ENCODE measurements at places on chromosomes 4 and X.
A peak's percentile ranks its signal among the peaks of the same experiment; 100 is the strongest.

DNA sequence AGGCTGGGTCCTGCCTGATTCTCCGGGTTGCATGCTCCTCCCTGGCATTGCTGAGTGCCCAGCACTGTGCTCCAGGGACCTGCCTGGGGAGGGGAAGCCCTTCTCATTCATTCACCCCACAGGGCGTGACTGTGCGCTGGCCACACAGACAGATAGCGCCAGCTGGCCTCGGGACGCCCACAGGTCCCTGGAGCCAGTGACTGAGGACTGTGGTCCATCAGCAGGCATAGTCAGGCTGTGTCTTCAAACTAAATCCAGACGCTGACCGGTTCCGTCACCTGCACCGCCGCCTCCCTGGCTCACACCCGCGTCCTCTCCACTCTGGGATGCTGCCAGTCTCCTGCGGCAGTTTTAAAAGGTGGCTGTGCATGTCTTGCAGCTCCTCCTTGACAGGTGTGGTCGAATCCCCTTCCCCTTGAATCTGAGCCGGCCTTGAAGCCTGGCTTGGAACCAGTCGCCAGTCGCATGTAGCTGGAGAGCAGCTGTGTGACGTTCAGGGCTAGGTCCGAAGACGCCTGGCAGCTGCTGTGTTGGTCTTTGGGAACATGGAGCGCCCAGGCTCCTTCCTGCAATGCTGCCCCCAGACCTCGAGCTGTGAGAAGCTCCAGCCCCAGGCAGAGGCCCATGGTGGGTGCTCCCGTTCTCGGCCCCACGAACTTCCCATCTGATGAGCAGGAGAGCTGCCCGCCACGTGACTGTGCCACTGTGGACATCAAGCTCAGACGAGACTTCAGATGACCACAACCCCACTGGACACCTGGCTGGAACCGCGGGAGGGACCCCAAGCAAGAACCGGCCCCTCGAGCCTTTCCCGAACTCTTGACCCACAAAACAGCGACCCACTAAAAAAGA is 94.1 kb downstream of the ADRA2C start:
- no peak for DNase-seq

- no peak for DNase-seq
Observed at GRCh38 chr4:26204249-26204825, 116.5 kb upstream of the RBPJ start.

DNA sequence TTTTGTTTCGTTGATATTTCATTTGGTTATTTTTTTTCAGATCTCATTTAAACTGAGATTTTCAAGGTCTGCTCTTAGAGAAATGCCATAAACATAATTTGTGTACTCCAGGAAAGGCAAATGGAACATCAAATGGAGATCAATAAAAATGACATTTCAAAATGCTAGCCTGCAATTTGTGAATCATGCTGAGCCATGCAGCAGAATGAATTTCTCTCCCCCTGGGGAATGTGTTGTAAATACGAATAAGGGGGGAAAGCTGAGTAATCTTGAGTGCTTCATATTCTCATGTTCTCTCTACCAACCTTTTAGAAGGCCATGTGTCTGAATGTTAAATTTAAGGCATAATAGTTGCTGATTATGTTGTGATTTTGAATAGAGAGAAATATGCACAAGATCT is 7.8 kb downstream of the ZCCHC4 start:
- peak; percentile 24 for DNase-seq

GRCh38 chrX:154459832-154460231 is 1.8 kb downstream of the PLXNA3 start:
- no peak for DNase-seq

- DNase-seq, result no peak
Observed at GRCh38 chrX:17860811-17861488, at the start of gene RAI2. TSS of gene RAI2 (minus strand) at chrX:17861298. CDS start at chrX:17802010, 59,288 bp downstream.

- peak; percentile 38 for DNase-seq
Observed at GRCh38 chr4:169071747-169072146, 61.7 kb upstream of the CBR4 start.

DNA sequence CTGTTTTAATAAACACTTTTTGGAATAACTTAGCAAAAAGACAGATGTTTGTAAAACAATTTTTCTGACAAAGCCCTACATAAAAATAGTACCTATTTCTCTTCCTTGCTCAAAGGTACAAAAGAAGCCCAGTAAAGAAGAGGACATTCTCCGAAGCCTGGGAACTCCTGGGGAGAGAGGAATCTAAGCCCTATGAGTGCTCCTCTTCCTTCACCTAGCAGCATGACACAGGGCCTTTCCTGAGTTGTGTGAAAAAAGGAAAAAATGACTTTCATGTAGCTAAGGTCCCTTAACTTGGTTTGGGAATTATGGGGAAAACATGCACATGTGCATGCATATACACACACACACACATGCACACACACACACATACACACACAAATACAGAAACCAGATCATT is 586.9 kb downstream of the TMA16 start:
- no peak for DNase-seq

DNA sequence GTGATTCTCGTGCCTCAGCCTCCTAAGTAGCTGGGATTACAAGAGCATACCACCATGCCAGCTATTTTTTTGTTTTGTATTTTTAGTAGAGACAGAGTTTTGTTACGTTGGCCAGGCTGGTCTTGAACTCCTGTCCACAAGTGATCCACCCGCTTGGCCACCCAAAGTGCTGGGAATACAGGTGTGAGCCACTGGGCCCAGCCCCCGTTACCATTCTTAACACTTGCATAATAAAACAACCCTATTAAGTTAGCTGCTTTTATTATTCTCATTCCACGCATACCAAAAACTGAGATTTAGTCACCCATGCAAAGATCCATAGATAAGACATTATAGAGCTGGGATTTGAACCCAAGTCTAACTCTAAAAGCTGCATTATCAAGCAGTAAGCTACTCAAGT is 6.0 kb upstream of the TEX13A start:
- DNase-seq, result no peak

DNA sequence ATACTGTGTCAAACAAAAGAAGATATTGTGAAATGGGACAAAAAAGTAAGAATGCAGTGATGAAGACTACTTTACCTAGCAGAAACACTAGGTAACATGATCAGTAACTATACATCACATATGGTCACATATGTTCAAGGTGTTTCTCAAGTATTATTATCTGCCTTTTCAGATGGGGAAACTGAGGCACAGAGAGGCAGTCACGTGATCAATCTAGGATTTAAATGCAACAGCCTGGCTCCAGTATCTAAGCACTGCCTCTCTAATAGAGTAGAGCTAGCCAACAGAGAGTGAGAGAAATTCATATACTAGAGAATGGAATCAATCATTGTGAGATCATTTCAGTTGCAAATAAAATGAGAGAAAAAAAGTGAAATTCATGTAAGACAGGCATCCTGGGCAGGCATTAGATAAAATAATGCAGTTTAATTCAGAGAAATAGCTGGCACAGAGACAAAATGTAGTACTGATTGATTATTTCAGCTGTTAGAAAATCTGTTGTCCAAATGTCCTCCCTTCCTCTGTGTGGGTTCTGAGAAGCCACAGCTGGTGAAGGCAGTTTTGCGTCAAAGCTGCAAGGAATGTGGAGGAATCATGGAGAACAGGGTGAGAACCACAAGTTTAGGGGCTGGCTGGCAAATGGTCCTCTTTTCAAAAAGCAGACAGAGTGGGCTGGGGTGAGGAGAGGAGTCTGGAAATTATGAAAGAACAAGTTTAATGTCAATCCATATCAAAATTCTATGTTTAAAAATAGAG is 26.0 kb downstream of the SMIM43 start:
- DNase-seq, result peak; percentile 13

- no peak for DNase-seq
Observed at GRCh38 chr4:81410680-81411079, 61.0 kb downstream of the RASGEF1B start.

DNA sequence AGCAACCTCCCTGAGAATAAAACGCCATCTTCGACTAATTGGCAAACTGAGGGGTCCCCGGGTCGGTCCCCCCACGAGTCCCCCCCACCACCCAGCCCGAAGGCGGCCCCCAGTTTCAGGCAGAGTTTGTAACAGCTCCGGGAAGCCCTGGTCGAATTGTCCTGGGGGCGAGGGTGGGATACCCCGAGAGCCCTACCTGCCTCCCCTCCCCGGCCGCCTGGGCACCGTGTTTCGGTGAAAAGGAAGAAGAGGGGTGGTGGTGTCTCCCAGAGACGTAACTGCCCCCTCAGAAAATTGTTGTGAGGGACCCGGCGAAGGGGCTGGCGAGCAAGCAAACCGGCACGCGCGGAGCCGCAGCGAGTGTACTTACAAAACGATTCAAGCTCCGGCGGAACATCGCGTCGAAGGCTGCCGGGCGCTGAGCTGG is 1.2 kb downstream of the ATP11C start:
- DNase-seq, result no peak

DNA sequence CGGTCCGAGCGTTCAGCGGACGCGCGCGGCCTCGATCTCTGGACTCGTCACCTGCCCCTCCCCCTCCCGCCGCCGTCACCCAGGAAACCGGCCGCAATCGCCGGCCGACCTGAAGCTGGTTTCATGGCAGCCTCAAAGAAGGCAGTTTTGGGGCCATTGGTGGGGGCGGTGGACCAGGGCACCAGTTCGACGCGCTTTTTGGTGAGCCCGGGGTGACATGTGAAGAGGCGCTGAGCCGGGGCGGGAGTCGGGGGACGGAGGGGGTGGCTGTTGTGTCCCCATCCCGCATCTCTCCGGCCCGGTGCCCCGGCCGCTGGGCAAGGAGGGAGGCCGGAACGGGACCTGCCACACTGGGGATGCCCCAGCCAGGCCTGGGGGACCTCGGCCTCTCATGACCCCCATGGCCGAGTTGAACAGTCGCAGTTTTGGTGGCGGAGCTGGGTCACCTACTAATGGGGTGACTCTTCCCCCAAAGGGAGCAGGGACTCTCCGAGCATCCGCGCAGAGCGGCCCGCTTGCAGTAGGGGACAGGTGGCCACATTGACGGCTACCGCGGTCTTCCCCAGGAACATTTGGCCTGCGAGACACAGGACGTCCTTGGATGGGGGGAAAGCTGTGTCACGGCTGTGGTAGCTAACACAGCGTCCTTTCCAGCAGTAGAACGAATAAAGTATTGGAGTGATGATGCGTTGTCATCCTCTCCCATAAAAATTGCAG is at the start of gene GK:
Gene GK, plus strand, starts transcription at position 9 of the 717 bp plus-strand sequence. Its CDS starts 115 bp downstream, at position 124.
- peak; percentile 45 for DNase-seq

- peak; percentile 53 for DNase-seq
Observed at GRCh38 chr4:37631551-37631950, 54.6 kb downstream of the RELL1 start.

- DNase-seq, result peak; percentile 28
Observed at GRCh38 chr4:6674500-6675149, 19.1 kb upstream of the S100P start.
